ENCODE measurements at places on chromosomes 2 and 18. TPM values are rescaled to one million over a fixed set of nuclear protein-coding genes. Genes with fewer than 3 reads are reported as not detected.

The ZSWIM2 gene
- total RNA-seq: not detected

GRCh38 chr2:197274349-197274748, 36.2 kb downstream of the ANKRD44 start:
- no peak for DNase-seq

GRCh38 chr2:207724113-207724512, 12.7 kb downstream of the CCNYL1 start:
- DNase-seq: no peak

DNA sequence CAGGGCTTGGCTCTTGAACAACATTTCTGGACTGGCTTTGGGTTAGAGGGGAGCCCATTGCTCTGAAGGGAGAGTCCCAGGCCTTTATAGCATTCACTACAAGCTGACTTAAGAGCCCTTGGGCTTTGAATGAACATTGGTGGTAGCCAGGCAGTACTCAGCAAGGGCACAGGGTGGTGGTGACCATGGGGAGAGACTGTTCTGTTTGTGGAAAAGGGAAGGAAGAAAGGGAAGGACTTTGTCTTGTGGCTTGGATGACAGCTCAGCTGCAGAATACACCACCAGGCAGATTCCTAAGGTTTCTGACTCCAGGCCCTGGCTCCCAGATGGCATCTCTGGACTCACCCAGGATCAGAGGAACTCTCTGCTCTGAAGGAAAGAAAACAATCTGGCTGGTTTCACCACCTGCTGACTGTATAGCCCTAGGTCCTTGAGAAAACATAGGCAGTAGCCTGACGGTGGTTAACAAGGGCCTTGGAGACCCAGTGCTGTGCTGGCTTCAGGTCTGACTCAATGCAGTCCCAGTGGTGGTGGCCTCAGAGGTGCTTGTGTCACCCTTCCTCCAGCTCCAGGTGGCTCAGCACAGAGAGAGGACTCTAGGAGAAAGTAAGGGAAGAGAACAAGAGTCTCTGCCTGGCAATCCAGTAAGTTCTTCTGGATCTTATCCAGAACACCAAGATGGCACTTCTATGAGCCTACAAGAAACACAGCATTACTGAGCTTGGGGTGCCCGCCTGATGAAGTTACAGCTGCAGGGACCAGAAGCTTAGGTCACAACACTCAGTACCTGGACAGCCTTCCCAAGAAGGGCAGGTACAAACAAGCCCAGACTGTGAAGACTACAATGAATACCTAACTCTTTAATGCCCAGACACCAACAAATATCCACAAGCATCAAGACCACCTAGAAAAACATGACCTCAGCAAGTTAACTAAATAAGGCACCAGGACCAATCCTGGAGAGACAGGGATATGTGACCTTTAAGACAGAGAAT, 16.4 kb upstream of the ABCB11 start:
- DNase-seq: no peak

The RALB gene
- 20.2 TPM for total RNA-seq

GRCh38 chr2:115118306-115118705, 675.9 kb downstream of the DPP10 start:
- no peak for DNase-seq

- DNase-seq: no peak
Observed at GRCh38 chr2:101047774-101048173, 45.7 kb downstream of the RPL31 start.

The ZBTB7C gene
- 0.07 TPM for total RNA-seq

- DNase-seq: no peak
Observed at GRCh38 chr2:59936048-59936447, 617.4 kb downstream of the BCL11A start.

DNA sequence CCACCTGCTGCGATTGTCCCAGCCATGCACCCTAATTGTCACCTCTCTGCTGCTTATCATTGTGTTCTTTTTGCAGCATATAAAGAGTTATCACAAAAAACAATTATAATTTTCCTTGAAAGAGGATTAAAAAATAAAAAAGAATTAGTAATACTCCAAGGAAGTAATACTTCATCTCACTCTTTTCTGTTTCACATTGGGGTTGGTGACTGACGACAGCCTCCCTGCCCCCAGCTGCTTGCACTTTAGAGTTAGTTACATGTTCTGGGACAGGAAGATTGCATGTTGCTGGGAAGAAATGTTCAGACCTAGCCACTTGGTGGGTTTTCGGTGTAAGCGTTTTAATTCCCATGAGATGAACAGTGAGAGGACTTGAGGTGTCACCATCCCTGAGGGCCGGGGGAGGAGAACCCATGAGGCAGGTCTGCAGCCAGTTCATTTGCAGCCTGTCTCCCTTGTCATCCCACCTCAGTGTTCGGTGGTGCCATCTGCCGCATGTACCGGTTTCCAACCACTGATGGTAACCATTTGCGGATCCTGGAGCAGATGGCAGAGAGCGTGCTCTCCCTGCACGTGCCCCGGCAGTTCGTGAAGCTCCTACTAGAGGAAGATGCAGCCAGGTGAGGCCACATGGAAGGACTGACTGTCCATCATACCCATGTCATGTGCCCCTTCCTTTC, 69.1 kb downstream of the COA5 start:
- DNase-seq: no peak

The ACMSD gene
- total RNA-seq: not detected

All from T-helper 17 cell (primary cell).